Foreskin keratinocyte (primary cell): ENCODE measurements at places on chromosomes 4 and X.

DNA sequence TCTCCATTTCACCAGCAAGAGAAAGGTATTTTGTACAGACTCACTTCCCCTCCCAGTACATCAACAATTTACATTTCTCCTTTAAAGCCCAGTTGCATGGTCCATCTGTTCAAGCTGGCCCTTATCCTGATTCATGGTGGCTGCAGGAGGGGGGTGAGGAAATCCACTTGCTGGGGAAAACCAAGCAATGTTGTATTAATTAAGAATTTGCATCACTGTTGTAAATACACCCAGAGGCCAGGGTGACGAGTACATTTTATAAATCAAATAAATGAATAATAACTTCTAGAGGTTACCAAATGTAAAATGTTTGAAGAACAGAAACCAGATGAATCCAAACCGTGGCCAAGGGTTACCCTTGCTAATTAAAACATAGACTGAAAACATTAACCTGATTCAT lies 395.9 kb upstream of the INTU start:
- no peak for DNase-seq

DNA sequence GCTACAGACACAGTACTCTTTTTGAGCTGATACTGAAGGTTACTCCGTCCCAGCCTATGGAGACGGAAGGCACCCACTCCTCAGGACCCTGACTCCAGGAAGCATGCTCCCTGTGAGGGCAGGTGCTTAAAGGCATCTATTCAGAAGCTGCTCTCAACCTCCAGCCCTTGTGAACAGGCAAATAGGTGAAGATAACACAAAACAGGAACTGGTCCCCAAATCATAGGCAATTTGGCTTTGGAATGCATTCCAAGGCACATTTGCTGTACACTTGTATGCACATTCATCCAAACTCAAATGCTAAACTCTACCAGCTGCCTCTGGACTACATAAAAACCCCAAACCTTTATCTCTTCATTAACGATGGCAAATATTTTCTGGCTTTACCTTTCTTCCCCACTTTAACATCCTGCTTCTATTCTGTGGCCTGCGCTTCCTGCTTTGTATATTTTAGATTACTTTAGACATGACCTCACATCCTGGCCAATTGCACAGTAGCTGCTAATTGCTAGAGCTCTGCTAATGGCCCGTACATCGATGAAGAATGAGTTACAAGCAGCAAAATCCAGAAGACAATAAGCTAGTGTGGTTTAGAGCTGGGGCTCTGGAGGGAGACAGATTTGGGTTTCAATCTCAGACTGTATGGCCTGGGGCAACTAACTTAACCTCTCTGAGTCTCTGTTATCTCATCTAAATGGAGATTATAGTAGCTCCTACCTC lies 3.2 kb downstream of the SEL1L3 start:
- no peak for DNase-seq

DNA sequence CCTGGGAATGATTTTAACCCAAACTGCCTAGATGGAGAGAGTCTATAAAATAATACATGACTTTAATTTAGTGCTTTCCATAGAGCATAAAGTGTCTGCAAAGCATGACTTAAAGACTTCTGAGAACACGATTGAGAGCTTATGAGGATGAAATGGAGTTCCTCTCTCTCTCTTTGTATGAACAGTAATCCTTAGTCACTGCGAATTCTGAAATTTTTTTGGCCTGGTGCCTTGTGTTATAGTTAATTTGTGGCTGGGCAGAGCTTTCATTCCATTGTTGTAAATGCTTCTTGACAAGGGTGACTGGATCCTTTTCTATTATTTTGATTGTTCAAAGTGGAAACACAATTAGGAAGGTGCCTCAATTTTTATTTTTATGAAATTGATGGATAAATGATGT lies 179.5 kb downstream of the CEP135 start:
- DNase-seq = peak; percentile 10

- DNase-seq = peak; percentile 11
Observed at GRCh38 chrX:135112096-135112729, 8.1 kb downstream of the ETDB start.

DNA sequence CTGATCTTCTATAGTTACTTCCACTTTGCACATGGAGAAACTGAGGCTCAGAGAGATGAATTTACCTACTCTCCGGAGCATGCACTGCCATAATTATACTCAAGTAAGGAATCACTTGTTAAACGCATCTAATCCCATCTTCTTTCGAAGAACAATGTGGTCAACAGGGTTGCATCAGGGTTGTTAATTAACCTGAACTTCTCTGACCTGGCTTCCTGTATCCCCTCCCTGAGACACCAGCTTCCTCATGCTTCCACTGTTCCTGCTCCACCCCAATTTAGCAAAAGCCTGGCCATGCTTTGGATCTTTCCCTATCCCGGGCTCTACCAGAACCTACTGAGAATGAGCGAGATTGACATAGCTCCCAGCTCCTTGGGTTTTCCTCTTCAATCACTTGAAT lies 136.7 kb downstream of the SMIM20 start:
- DNase-seq = no peak

- no peak for DNase-seq
Observed at GRCh38 chrX:107673933-107674479, 45.7 kb downstream of the PRPS1 start.

DNA sequence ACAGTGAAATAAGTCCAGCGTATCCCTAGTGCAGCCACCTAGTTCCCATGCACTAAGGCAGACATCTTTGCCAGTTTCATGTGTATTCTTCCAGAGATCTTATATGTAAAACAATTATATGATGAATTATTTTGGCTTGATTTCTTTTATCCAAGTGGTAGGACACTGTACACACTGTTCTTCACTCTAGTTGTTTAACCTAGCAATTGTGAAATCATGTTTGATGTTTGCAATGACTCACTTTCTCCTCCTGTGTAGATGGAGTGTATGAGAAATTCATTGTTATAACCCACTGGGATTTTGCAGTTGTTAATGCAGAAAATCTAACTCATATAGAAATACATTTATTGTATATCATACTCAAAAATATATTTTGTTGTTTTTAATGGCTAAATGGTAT lies 17.5 kb upstream of the TBC1D1 start:
- DNase-seq = peak; percentile 52
